ENCODE measurements at places on chromosomes 5 and 9.

GRCh38 chr9:20187318-20187717 is 398.5 kb upstream of the SLC24A2 start:
- DNase-seq, result no peak

DNA sequence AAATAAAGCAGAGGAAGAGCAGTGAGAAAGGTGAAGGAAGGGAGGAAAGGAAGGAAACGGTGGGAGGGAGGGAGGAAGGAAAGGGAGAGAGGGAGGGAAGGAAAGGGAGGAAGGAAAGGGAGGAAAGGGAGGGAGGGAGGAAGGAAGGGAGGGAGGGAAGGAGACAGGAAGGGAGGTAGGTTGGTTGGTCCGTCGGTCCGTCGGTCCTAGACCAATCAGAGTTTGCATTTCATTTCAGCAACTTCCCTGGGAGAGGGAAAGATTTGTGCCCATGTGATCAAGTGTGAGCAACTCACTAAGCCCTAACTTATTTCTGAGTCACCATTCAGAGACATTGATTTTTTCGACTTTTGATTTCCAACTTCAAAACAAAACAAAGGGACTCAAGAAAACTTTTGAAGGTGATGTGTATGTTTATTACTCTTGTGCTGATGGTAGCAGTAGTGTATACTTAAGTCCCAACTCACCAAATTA is 18.8 kb downstream of the NANS start:
- no peak for DNase-seq

DNA sequence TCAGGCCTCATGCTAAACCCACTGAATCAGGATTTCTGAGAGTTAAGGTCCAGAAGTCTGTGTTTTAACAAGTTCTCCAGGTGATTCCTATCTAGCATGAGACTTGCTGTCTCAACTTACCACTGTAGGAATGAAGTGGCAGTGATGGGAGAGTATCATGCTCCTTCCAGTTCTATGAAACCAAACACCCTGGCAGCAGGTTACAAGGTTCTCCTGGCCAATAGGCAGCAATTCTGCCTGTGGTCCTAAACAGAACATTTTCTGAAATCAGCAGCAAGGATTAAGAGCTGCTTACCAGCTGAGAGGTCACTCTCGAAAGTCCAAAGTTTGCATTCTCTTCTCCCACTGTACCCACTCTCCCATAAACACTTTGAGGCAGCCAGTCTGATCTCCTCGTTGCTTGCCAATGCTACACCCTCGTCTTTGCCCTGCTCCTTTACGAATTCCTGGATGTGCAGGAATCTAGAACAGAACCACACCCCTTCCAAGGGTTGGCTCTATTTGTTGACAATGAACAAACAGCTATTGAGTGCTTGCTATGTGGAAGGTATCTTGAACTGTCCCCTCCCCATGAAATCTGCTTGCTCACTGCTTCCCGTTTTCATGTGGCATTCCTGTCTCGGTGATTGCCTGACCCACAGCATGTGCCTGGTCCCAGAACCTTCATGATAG is 100.5 kb downstream of the TMEM174 start:
- no peak for DNase-seq

DNA sequence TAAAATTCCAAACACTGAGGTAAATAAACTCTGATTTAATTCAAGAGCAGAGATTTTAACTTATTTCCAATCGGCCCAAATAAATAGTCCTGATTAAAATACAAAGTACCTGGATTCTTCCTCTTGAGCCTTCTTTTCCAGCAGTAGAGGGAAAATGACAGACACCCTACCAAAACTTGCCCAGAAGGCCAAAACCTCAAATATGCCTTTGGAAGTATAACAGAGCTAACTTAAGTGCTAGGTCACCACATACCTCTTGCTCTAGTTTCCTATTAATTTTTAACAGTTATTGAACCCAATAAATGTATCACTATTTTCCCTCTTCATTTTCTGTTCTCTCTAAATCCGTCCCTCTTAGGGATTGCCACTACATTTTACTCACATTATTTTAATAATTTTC is 1.4 kb downstream of the BAAT start:
- no peak for DNase-seq

- no peak for DNase-seq
Measured at GRCh38 chr9:96068511-96068910, 193.0 kb downstream of the ERCC6L2 start.

- no peak for DNase-seq
Measured at GRCh38 chr9:117407436-117408022, 7.3 kb downstream of the ASTN2 start.

- no peak for DNase-seq
Measured at GRCh38 chr5:173143567-173143966, 764 bp upstream of the BNIP1 start.

GRCh38 chr5:79149433-79149832 is 37.8 kb downstream of the BHMT start:
- no peak for DNase-seq

DNA sequence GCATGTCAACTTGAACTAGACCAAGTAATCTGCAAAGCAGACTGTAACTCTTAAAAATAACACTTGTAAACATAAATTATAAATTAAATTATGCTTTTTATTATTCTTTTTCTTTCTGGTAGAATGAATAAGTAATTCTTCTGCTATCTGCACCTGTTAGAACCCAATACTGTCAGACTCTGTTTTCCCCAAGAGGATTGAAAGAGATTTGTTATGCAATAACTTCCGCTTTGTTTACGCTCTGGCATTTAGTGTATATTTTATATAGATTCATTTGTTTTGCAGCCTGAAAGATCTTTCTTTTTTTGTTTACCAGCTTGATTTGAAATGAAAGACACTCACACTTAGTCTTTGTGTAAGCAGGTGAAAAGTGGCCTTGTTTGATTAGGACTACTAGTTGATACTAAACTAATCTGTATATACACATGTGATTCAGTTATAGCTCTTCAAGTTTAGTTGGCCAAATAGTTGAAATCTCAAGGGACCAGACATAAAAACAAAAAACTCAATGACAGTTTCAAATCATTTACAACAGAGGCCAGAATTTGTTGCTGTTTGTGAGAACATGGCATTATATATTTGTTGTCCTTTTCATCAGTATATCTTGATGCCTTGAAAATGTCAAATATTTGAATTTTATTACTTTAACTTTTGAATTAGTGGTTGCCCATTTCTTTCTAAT is 155.8 kb downstream of the PBX3 start:
- DNase-seq, result no peak

DNA sequence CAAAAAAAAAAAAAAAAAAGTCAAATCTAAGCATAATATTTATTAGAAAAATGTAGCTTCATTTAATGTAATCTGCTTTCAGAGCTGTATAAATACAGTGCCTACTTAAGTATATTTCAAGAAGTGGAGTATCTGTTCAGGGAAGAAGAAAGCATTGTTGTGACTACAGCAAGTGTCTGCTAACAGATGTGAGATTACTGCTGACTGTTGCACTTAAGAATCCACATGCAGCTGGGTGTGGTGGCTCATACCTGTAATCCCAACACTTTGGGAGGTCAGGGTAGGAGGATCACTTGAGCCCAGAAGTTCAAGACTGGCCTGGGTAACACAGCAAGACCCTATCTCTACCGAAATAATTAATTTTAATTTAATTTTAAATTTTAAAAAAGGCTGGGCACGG is 19.0 kb downstream of the KDM3B start:
- DNase-seq, result no peak

- DNase-seq, result no peak
Measured at GRCh38 chr9:86526021-86526420, 171.8 kb upstream of the TUT7 start.

DNA sequence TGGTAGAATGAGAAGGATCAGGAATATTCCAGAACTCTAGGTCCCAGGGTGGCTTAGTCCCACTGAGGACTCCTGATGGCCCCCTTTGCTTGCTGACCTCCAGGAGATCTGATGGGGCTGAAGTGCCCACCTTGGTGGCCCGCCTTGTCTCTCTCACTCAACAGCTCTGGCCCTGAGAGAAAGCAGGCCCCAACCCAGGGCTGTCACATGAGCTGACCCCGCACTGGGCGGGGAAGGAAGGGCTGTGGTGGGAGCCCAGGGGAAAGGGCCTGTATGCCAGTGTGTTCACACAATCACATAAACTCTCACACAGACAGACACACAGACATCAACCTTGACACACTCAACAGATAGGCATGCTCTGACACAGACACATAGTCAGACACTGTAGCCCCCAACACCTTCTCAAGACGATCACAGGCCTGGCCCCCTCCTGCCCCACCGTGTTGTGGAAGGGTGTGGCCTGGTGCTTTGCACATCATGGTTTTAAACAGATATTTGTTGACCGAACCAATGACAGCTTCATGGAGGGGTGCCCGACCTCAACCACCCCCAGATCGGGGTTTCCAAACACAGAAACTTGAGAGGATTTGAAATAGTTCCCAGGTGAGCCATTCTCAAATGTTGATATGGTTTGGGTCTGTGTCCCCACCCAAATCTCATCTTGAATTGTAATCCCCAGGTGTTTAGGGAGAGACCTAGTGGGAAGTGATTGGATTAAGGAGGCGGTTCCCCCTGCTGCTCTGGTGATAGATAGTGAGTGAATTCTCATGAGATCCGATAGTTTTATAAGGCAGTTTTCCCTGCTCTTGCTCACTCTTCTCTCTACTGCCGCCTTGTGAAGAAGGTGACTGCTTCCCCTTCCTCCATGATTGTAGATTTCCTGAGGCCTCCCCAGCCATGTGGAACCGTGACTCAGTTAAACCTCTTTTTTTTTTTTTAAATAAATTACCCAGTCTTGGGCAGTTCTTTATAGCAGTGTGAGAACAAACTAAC is 48.5 kb upstream of the HAND1 start:
- DNase-seq, result no peak

- DNase-seq, result no peak
Measured at GRCh38 chr9:136726118-136726517, 13.7 kb downstream of the DIPK1B start.

- no peak for DNase-seq
Measured at GRCh38 chr5:72599065-72599433, 91.8 kb upstream of the ZNF366 start.

DNA sequence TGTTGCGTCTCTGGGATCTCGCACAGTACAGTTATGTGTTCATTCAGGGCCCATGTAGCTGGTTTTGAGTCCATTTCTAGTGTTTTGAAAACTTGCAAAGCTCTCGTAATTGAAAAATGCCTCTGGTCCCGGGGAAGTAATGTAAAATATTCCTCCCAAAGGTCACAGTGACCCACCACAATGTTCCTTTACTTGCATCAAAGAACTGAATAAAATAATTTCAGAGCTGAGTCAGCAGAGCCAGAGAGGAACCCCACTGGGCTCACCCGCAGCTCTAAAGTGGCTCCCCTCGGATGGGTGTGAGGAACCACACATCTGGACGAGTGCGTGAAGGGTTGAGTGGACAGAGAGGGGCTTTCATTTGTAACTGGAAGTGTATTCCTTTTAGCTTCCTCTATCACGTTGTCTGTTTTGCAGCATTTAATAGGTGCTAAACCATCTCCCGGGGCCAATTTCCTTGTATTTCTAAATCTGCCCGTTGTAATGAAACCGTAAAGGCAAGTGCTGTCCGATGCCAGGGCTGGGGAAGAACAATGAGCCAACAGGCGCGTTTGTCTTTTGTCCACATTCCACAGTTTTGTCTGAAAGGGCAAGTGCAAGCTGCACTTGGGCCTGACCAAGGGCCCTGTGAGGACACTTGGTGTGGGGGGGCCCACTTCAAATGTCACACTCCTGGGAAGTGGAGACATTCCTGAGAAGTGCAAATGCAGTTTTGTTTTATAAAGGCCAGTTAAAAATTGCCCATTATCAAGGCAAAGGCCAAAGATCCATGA is 29.9 kb downstream of the COL5A1 start:
- no peak for DNase-seq

DNA sequence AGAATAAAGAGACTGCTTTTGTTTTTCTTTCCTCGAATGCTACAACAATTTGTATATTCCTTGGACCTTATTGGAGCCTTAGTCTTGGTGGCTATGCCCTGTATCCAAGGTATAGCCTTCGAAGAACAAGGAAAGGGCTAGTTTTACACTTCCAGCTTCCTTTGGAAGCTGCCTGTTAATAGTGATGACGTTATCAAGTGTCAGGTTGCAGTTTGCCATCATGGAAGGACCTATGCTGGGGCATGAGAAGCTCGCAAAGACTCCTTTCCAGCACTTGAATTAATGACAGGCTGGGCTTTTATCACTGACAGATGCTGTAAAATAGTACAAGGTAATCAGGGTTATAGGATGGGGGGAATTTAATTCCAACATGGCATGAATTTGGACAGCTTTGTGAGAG is 157.9 kb downstream of the KDM4C start:
- no peak for DNase-seq

GRCh38 chr9:132049323-132049882 is 30.3 kb downstream of the MED27 start:
- no peak for DNase-seq

DNA sequence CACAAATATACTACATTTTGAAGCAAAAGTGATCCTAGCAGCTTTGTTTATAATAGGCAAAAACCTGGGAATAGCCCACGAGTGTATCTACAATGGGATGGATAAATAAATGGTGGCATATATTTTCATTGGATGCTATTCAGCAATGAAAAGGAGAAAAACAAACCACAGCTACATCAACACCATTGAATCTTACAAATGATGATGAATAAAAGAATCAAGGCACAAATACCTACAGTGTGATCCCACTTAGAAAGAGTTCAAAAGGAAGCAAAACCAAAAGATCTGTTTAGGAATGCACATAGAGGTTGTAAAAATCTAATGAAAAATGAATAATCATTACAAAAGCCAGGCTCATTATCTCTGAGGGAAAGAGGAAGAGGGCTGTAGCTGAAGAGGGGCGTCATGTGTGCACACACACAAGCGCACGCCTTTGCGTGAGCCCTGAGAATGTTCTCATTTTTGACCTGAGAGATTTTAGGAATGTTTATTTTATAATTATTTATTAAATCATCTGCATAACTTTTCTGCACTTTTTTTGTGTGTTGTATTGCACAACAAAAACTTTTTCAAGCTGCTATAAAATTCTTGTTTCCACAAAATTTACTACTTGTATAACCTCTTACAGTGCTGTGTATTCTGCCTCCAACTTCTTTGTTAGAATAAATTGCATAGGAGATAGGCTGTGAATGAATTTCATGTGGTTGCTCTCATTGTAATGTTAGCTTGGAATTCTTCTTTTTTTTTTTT is 5.9 kb upstream of the RHOBTB3 start:
- no peak for DNase-seq

DNA sequence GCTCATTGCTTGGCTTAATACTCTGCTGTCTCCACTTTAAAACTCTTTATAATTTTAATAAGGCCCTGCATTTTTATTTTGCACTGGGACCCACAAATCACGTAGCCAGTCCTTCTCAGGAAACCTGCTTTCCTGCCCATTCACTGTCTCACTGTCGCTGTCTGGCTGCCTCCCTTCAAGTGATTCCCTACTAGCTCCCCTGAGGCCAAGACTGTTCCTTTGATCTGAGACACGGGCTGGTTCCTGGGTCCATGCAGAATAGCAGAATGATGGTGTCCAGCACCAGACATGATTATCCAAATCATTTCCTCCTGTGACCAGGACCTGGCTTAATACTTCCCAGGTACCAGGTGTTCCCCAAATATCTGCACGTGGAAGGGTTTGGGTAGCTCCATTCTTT is 597.1 kb upstream of the KLF4 start:
- DNase-seq, result no peak

GRCh38 chr9:22009506-22009867 is 382 bp upstream of the CDKN2B start:
- no peak for DNase-seq

GRCh38 chr5:164060786-164061355 is 555.5 kb downstream of the MAT2B start:
- DNase-seq, result no peak
